Head of caudate nucleus (tissue), 42 donors: ENCODE measurements at places on chromosomes 5 and 9.

GRCh38 chr5:63155310-63155631 is 576.7 kb downstream of the LRRC70 start:
- DNase-seq = no peak

- DNase-seq = no peak
These were observed 426.4 kb downstream of the DTWD2 start for GRCh38 chr5:118561971-118562370.

DNA sequence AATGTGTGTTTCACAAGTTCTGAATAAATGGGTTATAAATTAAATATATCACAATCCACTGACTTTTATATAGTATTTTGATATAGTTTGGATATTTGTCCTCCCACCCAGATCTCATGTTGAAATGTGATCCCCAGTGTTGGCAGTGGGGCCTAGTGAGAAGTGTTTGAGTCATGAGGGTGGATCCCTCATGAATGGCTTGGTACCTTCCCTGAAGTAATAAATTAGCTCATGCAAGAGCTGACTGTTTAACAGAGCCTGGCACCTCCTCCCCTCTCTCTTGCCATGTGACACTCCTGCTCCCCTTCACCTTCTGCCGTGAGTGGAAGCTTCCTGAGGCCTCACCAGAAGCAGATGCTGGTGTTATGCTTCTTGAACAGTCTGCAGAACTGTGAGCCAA is 127.9 kb upstream of the PALM2AKAP2 start:
- DNase-seq = no peak

DNA sequence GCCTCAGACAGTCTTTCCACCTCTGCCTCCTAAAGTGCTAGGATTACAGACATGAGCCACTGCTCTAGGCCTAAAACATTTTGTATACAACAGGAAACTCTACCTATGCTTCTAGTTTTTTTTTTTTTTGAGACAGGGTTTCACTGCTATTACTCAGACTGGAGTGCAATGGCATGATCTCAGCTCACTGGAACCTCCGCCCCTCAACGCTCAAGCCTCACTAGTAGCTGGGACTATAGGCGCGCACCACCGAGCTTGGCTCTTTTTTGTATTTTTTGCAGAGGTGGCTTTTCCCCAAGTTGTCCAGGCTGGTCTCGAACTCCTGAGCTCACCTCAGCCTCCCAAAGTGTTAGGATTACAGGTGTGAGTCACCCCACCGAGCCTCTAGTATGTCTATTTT is 5.4 kb downstream of the HSPA9 start:
- no peak for DNase-seq

- DNase-seq = no peak
These were observed 25.2 kb upstream of the CNOT6 start for GRCh38 chr5:180468732-180469585.

- DNase-seq = no peak
These were observed 373.3 kb upstream of the SEMA6A start for GRCh38 chr5:116947691-116948528.

DNA sequence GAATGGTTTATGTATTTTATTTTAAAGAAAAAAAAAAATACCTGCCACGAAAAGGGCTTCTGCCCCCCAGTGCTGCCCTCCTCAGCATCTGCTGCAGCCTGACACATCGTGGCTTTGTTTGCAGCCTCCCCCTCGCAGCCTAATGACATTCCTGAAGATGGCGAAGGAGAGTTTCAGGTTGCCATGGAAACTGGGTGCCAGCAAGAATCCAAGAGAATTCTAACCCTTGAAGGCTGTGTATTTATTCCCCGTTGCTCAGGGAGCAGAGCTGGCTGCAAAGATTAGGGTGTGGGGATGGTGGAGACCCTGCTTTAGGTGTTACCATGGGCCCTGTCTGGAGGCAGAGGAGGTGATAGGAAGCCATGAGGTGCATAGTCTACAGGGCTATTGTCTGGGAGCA is 126.6 kb downstream of the NSG2 start:
- DNase-seq = peak; percentile 60

DNA sequence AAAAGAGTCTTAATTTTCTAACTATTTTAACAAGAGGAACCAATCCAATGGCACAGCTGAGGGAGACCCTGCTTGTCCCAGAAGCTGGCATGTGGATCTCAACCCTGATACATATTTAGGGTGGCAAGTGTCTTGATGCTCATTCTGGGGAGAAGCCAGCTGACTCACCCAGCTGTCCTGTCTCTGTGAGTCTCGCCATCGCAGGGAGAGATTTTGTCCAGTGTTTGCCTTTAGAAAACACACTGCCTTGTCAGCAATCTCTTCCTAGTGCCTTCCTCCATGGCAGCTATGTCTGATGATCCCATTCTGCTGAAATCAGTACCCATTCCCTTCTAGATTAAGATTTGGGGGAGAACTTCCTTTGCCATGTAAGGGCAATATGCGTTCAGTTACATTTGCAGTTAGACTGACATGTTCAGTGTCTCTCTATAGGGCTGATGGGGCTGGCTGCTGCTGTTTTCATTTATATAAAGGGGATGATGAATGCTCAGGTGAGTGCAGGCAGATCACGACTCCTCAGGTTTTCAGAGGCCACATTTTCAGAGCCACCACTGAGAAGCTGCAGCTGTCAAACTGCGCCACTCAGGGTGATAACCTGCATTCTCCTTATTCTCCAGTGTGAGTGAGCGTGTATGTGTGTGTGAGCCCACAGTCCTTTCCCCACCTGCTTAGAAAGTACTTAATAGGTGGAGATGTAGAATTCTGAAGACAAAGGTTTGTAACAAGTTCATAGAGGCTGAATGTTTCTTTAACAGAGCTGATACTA is 217.0 kb downstream of the GAS1 start:
- DNase-seq = no peak

GRCh38 chr5:163460562-163461171 is at the start of gene HMMR:
HMMR (plus strand) TSS chr5:163460632; CDS start chr5:163460693, 61 bp downstream.
- DNase-seq = no peak

DNA sequence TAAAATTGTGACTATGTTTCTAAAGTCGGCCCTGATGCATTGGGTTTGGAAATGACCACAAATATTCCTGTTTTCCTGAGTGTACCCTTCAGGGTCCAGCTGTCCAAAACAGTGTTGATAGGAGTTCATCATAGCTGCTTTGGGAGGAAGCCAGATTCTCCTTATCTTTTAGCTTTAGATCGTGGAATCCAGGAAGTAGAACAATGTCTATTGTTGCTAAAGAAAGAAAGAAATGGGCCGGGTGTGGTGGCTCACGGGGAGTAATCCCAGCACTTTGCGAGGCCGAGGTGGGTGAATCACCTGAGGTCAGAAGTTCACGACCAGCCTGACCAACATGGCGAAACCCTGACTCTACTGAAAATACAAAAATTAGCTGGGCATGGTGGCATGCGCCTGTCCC is 9.5 kb downstream of the CAVIN4 start:
- no peak for DNase-seq

DNA sequence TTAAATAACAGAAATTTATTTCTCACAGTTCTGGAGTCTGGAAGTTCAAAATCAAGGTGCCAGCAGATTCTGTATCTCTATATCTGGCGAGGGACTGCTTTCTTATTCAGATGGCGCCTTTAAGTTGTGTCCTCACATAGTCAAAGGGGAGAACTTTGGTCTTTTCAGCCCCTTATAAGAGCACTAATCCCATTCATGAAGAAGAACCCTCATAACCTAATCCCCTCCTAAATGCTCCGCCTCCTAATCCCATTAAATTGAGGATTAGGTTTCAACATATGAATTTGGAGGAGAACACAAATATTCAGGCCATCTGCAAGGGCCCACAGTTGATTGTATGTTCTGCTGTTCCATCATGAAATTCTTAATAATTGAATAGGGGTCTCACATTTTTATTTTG is 10.8 kb upstream of the CCDC152 start:
- no peak for DNase-seq

DNA sequence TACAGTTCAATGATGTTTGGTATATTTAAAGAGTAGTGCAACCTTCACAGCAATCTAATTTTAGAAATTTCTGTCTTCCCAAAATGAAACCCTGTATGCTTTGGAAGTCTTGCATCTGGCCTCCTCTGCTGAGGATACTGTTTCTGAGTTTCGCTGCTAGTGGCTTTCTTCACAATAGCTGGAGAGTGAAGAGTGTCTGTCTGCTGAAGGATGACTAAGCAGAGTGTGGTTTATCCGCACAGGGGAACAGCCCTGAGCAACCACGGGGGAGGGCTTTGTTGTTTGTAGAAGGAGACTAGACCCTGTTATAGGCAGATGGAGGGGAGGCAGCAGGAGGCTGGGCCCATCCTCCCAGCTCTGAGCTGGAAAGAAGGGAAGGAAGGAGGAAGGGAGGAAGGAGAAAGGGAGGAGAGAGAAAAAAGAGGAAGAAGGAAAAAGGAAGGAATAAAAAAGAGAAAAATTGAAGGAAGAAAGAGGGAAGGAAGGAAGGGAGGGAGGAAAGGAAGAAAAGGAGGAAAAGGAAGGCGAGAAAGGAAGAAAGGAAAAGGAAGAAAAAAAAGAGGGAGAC is 10.5 kb upstream of the IRX2 start:
- DNase-seq = no peak

DNA sequence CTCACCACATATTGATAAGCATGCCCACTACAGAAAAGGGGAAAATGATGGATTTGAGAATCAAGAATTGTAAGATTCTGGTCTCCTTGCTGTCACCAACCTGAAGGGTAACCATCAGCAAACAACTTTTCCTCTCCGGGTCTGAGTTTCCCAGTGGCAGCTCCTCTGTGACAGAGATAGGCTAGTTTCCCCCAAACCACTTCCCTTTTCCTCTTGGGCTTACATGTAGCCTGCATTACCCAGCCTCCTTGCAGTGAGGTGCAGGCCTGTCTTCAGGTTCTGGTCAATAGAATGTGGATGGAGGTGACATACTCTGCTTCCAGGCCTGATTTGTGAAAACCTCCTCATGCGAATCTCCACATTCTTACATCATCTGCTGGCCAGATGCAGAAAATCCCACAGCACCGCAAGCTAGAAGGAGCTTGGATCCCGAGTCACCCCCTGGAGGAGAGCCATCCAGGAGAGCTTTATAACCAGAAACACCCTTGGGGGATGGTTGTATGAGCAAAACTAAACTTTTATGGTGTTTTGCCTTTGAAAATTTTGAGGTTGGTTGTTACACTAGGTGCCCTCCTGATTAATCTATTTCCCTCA is 206.1 kb downstream of the RGS3 start:
- DNase-seq = no peak

DNA sequence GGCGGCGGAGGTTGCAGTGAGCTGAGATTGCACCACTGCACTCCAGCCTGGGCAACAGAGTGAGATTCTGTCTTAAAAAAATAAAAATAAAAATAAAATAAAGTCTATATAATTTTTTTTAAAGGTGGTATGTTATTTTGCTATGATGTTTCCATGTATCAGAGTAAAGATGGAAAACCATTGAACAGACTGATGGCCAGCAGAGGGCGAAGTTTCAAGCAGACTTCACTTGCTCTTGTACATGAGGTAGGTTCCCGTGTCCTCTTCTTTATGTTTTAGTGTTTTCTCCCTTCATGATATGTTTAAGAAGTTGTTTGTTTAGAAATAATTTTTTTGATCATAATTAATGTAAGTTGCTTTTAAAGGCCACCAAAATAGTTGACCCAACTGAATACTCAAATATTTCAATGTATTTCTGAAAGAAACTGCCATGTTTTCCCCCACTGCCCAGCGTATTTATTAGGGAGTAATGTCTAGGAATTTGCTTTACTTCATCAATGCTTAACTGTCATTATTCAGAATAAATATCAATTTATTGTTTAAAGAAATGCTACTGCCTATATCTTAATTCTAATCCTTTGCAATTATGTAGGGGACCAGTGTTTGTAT is 146.4 kb downstream of the HACD4 start:
- DNase-seq = peak; percentile 45

DNA sequence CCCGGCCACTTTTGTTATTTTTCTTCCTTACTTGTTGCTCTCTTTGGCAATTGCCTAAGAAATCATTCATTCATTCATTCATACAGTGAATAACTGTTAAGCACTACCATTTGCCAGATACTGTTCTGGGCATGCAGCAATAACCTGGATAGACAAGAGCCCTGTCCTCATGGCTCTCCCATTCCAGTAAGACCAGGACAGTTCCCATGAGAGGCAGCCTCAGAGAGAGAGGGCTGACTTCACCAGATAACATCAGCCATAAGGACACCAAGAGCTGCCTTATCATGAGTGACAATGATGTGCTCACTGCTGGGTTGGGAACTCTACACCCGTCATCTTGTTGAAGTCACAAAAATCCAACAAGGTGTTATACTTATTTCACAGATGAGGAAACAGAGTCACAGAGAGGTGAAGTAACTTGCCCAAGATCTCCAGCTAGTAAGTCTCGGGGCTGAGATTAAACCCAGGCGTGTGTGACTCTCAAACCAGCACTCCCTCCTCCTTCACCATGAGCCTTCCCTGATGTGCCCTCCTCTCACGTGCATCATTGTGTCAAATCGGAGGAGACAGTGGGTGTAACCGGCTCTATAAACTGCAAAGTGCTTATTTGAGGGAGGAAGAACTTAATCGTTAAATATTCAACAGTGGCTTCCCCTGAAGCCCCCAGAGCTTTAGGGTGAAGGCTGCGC is 61.1 kb upstream of the TBC1D2 start:
- DNase-seq = no peak
